ENCODE measurements at places on chromosomes 7 and 10.

- no peak for DNase-seq
These were observed 75.5 kb upstream of the CAPZA2 start for GRCh38 chr7:116786791-116787443.

DNA sequence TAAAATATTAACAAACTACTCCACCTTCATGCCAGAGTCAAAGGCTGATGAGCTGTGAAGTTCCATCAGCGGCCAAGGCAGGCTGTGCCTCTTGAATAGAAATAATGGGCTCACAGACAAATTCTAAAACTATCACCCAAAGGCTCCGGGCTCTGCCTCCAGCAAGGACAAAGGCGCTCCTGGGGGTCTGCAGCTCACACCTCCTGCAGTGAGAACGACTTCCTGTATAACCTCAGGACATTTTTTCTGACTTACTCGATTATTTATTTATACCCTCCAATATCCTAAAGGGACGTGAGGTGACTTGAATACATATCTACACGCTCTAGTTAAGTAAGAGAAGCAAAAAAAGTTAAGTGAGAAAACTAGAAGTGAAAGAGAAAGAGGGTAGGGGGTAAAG lies 500.7 kb downstream of the CCSER2 start:
- DNase-seq, result no peak

GRCh38 chr10:1120306-1120705 lies 64.1 kb downstream of the WDR37 start:
- no peak for DNase-seq

DNA sequence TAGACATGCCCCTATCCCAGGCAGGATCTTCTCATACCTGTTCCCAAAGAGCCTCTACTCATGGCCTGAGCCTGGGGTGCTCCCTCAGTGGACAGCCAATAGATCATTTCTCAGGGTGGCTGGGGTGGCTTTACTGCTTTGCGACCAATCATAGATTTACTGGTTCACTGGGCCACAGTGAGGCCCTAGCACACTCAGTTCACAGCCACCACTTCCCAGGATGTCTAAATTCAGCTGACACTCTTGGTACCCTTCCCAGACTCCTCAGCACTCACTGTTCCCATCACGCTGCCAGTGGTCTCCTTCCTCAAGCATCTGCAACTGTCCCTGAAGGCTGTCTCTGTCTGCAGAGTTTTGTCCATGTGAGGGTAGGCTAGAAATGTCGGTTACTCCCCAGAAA lies 50.6 kb downstream of the ARHGAP22 start:
- DNase-seq, result no peak

GRCh38 chr7:157691586-157692459 lies 355.0 kb downstream of the DNAJB6 start:
- no peak for DNase-seq

GRCh38 chr7:157803906-157804305 lies 467.1 kb downstream of the DNAJB6 start:
- no peak for DNase-seq

- no peak for DNase-seq
These were observed 51.8 kb downstream of the PYROXD2 start for GRCh38 chr10:98363220-98363619.

DNA sequence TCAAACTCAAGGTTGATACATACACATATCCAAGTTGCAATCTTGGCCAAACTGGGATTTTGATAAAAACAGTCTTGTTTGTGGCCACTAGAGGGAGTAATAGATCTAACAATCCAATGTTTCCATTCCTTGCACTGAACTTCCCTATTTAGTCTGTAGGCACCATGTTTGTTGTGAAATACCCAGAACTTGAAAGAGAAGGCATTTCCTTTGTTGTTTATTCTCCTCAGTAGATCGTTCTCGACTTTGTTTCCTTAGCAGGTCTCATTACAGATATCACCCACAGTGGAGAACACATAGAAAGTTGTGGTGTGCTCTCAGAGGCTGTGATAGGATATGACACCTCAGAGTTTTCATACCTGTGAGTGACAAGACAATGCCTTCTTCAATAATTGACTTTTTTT lies 70.3 kb upstream of the MXI1 start:
- DNase-seq, result no peak

GRCh38 chr7:77561352-77561751 lies 24.3 kb downstream of the PTPN12 start:
- DNase-seq, result no peak

DNA sequence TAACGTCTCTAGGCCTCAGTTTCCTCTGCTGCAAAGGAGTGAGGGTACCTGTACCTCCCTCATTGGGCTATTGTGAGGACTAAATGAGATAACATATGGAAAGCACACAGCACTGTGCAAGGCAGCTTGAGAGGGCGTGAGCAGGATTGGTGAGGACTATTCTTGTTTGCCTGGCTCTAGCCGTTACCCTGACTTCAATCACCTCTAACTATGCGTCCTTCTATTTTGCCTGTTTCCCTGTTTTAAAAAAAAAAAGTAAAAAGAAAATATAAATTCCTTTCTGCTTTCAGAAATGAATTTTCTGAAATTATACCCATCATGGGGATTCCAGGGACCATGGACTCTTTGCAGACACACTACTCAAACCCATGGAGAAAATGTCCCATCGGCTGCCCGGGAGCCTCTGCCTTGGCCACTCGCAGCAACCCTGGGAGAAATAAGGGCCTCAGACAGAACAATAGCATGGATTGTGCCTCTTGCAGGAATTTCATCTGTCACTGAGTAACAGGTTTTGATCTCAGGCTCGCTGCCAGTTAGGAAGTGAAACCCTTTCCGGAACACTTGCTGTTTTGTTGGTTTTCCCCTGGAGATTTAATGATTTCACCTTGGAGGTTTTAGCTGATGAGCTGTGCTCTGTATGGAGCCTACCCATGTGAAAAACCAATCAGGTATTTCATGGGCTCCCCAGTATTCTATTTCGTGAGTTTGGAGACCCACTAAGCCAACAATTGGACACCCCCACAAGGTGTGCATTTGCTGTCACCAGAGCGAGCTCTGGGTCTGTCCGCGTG lies 55.6 kb downstream of the STEAP1B start:
- DNase-seq, result no peak

- DNase-seq, result no peak
These were observed 68.7 kb downstream of the MBL2 start for GRCh38 chr10:52703898-52704297.

DNA sequence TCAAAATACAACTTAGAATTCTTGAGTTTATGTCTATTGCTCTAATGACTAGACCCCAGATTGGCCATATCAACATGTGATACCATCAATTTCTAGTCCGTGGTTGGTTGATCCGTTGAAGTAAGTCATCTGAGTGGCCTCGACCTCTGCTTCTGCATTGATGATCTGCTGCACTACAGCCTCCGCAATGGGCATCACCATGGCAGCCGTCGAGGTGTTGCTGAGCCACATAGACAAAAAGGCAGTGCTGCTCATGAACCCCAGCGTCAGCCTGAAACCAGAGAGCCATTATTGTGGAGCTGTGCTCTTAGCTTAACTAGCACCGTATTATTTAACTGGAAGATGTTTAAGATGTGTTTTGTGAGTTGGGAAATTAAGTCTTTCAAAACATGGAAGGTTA lies 30.7 kb downstream of the SLC13A1 start:
- DNase-seq, result no peak

Measured in stimulated activated CD8-positive, alpha-beta memory T cell treated with anti-CD3 and anti-CD28 coated beads, Interleukin-7, amount 100 ng/mL, for 24 hours (primary cell).